ENCODE measurements at places on chromosomes 1 and 21.

DNA sequence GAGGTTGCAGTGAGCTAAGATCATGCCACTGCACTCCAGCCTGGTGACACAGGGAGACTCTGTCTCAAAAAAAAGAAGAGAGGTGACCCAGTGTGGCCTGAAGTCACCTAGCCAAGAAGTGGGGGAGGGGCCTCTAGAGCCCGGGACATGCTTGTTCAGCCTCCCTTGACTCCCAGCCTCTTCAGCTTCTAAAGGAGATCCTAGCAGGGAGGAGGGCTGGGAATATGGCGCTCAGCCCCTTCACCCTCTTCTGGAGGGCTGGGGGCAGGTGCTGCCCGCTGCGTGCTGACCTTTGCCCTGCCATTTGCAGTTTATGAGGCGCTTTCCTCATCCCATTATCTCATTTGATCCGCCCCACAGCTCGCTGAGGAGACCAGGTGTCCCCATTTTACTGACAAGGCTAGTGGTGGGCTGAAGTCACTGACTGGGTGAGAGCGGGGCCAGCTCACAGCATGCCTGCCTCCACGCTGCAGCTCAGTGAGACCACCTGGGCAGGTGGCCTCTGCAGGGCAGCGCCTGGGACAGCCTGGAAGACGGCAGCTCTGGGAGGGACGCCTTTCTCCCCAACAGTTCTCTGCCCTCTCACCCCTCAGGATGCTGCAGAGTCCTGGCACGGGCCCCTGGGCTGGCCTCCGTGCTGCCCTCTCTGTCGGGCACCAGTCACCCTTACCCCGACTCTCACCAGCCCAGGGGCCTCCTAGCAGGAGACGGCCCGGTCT lies 7.5 kb downstream of the ELF3 start:
- no peak for DNase-seq

- no peak for DNase-seq
These were observed 1.1 kb downstream of the ZBTB18 start for GRCh38 chr1:244052016-244052727.

DNA sequence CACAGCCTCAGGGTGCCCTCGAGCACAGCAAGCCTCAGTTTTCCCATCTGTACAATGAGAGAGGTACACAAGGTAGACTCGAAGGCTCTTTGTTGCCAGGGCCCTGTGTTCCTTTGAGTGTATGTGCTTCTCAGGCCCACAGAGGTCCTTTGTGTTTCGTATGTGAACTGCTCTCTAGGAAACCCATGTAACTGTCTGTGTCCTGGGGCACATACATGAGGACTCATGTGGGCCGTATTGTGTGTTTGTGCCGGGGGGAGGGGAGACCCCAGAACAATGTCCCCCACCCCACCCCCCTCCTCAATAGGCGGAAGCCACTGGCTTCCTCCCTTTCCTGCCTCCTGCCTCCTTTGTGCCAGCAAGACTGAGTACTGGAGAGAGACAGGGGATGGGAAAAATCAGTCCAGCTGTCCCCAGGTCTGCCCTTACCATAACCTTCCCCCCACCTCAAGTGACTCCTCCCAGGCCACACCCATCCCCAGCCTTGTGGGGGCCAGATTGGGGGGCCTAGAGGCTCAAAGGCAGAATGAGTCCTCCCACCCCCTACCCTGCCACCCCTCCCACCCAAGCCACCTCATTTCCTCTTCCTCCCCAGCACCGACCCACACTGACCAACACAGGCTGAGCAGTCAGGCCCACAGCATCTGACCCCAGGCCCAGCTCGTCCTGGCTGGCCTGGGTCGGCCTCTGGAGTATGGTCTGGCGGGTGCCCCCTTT lies at the start of gene TIE1:
Gene TIE1 (plus strand): TSS at position 605 of the 717 bp plus-strand sequence. CDS start 90 bp downstream, at position 695.
- DNase-seq, result no peak

GRCh38 chr21:41024341-41024740 lies 143.6 kb upstream of the BACE2 start:
- no peak for DNase-seq

Measured in tibial artery (tissue), 4 donors.